ENCODE measurements at places on chromosomes 7 and 10. TPM values are rescaled to one million over a fixed set of nuclear protein-coding genes. Genes with fewer than 3 reads are reported as not detected.

BTBD16 gene
- 0.37 TPM for total RNA-seq

DNA sequence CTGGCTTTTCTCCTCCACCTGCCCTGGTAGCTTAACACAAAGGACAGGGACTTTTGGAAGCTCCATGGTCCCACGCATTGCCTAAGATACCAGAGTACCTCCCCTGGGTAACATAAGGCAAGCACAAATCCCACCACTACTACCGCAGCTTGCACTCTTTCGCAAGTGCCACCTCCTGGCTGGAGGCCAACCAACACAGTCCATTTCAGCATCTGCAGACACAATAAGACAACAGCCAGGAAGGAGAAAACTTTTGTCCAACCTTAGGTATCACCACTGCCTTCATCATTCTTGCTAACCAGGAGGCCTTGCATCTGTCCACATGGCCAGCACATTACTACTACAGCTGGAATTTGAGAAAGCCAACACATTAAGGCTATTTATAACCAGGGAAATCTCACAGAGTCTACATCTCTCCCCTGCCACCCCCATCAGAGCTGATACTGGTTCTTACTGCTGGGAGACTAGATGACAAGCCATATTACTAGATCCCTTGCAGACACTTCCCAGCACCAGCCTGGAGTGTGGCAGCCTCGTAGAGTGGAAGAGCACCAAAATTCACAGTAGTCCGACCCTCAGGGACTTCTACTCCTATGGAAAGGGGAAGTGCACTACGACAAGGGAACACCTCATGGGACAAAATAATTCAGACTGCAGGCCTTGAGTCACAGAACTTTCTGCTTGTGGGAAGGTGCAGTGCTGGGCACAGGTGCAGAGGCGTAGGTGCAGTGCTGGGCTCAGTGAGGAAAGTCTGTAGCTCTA is 39.8 kb upstream of the CDK13 start:
- no peak overlapping the region for H3K27ac ChIP-seq
- no peak for DNase-seq
- H3K4me1 ChIP-seq = no peaks in the 10 kb centered on the region

- H3K36me3 ChIP-seq = no peaks in the 10 kb centered on the region
- H3K4me3 ChIP-seq = no peak overlapping the region
- no peaks in the 10 kb centered on the region for H3K4me1 ChIP-seq
- H3K27me3 ChIP-seq = no peaks in the 10 kb centered on the region
- no peak for DNase-seq
- H3K27ac ChIP-seq = no peak overlapping the region
Measured at GRCh38 chr7:90720984-90721760, 125.1 kb downstream of the CDK14 start.

- H3K27ac ChIP-seq = no peak overlapping the region
- no peaks in the 10 kb centered on the region for H3K27me3 ChIP-seq
- H3K36me3 ChIP-seq = peaks cover 60% of the 10 kb centered on the region
- H3K4me3 ChIP-seq = no peak overlapping the region
- no peak for DNase-seq
Measured at GRCh38 chr7:148791546-148791945, 92.5 kb downstream of the EZH2 start.

DNA sequence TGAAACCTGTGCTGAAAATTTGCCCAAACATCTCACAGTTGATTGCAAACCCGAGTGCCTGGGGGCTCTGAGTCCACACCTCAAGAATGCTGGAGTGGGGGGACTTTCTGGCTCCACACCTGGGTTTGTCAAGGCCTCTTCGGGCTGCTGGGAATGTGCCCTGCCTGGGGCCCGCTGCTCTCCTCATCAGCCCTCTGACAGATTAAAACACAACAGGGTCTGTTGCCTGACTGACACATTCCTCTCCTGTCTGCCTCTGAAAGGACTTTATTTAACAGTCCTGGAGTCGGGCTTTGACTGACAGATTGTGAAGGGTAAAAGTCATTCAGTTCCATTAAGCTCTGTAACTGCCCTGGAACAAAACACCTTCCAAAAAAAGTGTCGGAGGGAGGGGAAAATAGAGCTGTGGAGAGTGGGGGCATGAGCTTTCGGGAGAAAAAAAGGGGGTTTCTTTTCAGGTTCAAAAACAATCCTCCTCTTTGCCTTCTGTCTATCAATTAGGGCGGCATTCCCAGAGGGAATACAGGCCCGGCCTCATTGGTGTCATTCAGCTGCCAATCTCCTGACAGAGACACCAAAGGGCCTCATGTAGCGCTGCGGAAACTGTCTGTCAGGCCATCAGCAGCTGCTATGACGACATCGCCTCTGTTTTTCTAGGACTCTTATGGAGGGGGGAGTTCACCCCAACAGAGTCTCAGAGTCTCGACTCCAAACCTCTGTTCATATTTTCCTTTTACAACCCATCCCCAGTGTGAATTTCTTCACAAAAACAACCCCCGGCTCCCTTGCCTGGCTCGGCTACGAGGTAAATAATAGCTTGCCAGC is 398.8 kb upstream of the NFE2L3 start:
- no peak for DNase-seq
- H3K4me3 ChIP-seq = no peak overlapping the region
- no peaks in the 10 kb centered on the region for H3K36me3 ChIP-seq
- no peaks in the 10 kb centered on the region for H3K4me1 ChIP-seq
- peaks cover 83% of the 10 kb centered on the region for H3K27me3 ChIP-seq

GRCh38 chr7:101154693-101155102 is 422 bp downstream of the AP1S1 start:
- H3K36me3 ChIP-seq = peaks cover 13% of the 10 kb centered on the region
- H3K4me3 ChIP-seq = peak overlapping the region; percentile 84
- peak overlapping the region; percentile 54 for H3K27ac ChIP-seq
- DNase-seq = no peak
- H3K27me3 ChIP-seq = no peaks in the 10 kb centered on the region

GRCh38 chr7:25994433-25994994 is 157.5 kb upstream of the NFE2L3 start:
- H3K4me1 ChIP-seq = no peaks in the 10 kb centered on the region
- H3K27ac ChIP-seq = no peak overlapping the region
- DNase-seq = no peak
- no peaks in the 10 kb centered on the region for H3K36me3 ChIP-seq
- no peak overlapping the region for H3K4me3 ChIP-seq
- H3K27me3 ChIP-seq = no peaks in the 10 kb centered on the region

GRCh38 chr10:543131-543530 is 146.3 kb downstream of the DIP2C start:
- no peak overlapping the region for H3K4me3 ChIP-seq

GRCh38 chr7:156848979-156849378 is 44.0 kb downstream of the LMBR1 start:
- DNase-seq = no peak
- no peak overlapping the region for H3K27ac ChIP-seq
- H3K36me3 ChIP-seq = 0 out of 2 replicates have a peak, but pooled peaks cover 6% of the 10 kb centered on the region
- H3K4me3 ChIP-seq = no peak overlapping the region

- DNase-seq = no peak
- peaks cover 17% of the 10 kb centered on the region for H3K36me3 ChIP-seq
- H3K27me3 ChIP-seq = no peaks in the 10 kb centered on the region
- no peak overlapping the region for H3K4me3 ChIP-seq
- H3K27ac ChIP-seq = no peak overlapping the region
Measured at GRCh38 chr7:50704844-50705243, 77.9 kb downstream of the GRB10 start.
